ENCODE measurements at places on chromosomes 4 and X. TPM values are rescaled to one million over a fixed set of nuclear protein-coding genes. Genes with fewer than 3 reads are reported as not detected.

Gene ARAP2
- 21.0 TPM for total RNA-seq

Gene POLN
- total RNA-seq, result 9.4 TPM

Gene SSX4
- not detected for total RNA-seq

Gene MAGEA10
- not detected for total RNA-seq

Gene GAGE12F
- total RNA-seq, result not detected

Gene GALNTL6
- 0.14 TPM for total RNA-seq

Gene MID2
- 39.6 TPM for total RNA-seq

Gene HDX
- 7.5 TPM for total RNA-seq

Gene VCX
- total RNA-seq, result not detected

Gene CTSO
- total RNA-seq, result 41.4 TPM

Gene FGD1
- total RNA-seq, result 4.6 TPM

- DNase-seq, result no peak
Observed at GRCh38 chrX:11641349-11642065, 24.2 kb downstream of the ARHGAP6 start.

- DNase-seq, result no peak
Observed at GRCh38 chr4:182752158-182752910, 164.9 kb downstream of the DCTD start.

DNA sequence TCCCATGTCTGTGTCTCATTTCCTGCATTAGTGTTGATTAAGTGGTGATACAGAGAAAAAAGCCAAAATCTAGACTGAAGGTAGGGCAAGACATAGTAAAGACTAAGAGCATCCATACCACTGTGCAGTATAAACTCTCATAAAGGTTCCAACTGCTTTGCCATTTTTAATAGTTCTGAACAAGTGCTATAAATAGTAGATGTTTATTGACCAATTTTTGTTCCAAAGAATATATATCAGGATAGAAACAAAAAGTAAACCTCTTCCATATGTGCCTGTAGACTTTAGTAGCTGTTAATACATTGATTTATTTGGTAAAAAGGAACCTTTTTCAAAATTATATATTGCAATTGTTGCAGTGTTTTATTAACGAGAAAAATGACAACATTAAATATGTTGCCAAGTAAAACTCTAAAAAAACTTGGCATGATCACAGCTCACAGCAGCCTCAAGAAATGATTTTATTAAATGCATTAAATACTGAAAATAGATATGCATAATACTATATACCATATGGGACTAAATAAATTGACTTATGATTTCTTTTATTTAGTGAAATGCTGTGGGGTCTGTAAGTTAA is 22.3 kb upstream of the AASDH start:
- DNase-seq, result no peak

DNA sequence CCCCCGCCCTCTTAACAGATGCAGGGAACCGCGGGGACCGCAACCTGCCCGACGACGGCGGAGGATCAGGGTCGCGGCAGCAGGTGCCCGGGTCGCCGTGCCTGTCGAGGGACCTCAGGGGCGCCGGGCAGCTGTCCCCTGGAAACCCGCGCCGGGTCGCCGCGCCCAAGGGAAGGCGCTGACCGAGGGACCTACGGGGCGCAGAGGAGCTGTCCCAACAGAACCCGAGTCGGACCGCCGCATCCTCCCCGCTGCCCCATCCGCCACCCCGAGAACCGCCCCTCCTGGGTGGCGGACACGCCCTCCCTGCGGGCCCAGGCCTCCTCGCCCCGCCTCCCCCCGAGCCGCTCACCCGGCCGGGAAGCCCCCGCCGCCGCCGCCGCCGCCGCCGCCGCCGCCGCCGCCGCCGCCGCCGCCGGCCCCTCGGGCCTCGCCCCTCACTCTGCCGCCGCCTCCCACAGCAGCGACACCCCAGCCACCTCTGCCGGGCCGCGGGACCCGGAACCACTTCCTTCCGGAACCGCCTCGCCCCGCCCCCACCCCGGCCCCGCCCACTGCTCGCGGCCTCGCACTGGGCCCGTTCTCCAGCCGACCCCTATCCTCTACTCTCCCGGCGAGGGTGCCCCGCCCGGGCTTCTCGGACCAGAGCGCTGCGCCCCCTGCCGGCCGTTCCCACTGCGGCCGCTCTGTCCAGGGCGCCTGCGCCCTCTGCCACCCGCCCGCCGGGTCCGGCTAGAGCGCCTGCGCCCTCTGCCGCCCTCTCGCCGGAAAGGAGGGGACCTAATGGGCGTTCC is at the start of gene BCLAF3:
TSS of gene BCLAF3 (minus strand) at position 506 of the 794 bp plus-strand sequence. CDS start 20,797 bp downstream, outside the sequence.
- DNase-seq, result peak; percentile 93

DNA sequence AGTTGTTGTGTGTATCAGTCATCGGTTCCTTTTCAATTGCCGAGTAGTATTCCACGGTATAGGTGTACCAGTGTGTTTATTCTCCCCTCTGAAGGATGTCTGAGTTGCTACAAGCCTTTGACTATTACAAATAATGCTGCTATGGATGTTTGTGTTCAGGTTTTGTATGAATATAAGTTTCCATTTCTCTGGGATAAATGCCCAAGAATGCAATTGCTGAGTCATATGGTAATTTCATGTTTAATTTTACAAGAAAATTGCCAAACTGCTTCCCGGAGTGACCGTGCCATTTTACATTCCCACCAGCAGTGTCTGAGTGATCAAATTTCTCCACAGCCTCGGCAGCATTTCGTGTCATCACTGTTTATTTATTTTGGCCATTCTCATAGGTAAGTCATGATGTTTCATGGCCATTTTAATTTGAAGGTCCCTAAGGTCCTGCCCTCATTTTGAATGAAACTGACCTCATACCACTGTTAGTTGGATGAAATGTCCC is 73.9 kb downstream of the IRF2 start:
- no peak for DNase-seq

GRCh38 chr4:133355633-133356032 is 206.5 kb downstream of the PCDH10 start:
- no peak for DNase-seq

GRCh38 chr4:24181005-24181404 is 291.2 kb upstream of the PPARGC1A start:
- no peak for DNase-seq

DNA sequence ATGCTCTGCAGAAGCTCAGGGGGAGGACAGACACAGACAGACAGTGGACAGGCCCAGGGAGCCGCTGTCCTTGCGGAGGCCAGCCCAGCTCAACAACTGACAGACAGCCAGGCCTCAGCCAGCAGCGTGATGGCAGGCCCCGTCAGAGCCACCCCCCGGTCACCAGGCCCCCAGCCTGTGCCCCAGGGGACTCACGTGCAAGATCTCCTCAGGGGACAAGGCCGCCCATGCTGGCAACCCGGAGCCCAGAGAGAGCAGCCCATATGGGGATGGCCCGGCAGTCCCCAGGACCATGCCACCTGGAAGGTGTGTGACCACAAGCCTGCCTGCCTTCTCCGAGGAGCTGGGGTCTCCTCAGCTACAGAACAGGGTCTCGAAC is 28.0 kb upstream of the MXD4 start:
- peak; percentile 49 for DNase-seq

GRCh38 chr4:169062897-169063244 is 52.8 kb upstream of the CBR4 start:
- DNase-seq, result no peak

DNA sequence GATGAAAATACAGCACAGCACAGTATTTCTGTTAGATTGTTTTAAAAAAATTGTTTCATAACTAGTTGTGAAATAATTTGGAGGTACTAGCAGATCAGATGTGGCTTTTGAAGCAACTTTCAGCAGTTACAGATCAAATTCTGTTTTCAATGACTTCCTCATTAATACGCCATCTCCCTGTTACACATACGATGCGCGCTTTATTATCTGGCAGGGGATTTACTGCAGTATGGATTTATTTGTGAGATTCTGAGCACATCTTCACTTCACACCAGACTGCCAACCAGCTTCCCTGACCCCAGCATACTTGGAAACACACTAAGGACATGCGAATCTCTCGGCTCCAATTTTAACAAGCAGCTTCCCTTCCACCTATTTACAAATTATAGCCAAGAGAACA is 235.5 kb upstream of the DIAPH2 start:
- DNase-seq, result no peak

DNA sequence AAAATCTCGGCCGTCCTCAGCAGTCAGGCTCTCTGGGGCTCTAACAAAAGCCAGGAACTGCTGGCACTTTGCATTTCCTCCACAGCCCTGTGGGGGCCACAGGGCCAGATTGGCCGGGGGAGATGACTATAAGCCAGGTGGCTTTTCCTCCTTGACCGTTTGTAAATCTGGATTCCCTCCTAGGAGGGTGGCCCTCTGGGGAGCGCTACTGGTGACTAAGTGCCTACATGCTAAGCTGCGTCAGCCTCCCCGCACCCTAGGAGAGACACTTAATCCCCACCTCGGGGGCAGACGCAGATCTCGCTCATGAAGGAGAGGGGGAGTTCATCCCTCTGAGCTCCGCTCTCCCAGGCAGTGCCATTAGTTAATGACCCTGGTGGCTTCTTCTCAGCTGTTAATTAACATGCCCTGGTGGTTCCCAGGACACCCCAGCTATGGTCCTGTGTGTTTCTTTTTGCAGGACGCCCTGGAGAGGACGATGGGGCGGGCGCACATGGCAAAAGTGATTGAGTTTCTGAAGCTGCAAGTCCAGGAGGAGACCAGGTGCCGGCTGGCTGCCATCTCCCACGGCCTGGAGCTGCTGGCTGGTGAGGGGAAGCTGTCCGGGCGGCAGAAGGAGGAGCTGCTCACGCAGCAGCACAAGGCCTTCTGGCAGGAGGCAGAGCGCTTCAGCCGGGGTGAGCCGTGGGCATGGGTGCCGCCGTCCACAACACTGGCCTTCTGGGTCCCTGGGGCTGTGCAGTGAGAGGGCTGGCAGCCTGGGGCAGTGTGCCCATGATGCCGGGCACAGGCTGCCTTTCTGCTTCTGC is 41.6 kb downstream of the EVC start:
- DNase-seq, result peak; percentile 60

DNA sequence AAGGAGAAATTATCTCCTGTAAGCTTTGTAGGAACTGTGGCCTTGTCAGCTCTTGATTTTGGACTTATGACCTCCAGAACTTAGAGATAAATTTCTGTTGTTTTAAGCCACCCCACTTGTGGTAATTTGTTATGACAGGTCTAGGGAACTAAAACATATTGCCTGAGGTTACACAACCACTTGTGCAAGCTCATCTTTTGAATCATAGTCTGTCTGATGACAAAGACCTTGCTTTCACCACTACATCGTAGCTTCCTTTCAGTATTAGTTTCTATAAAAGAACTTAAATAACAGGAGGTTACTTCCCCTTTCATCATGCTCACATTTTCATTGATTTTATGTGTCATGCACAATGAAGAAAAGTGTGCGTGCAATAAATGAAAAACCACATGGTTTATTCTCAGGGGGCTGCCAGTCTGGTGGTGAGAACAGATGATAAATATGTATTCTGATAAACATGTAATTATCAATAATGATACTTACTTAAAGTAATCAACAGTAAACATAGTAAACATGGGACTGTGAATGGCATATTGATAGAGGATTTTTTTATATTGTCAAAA is 690.0 kb upstream of the HS3ST1 start:
- no peak for DNase-seq

GRCh38 chrX:73126240-73126639 is 46.9 kb upstream of the PABPC1L2A start:
- DNase-seq, result no peak

DNA sequence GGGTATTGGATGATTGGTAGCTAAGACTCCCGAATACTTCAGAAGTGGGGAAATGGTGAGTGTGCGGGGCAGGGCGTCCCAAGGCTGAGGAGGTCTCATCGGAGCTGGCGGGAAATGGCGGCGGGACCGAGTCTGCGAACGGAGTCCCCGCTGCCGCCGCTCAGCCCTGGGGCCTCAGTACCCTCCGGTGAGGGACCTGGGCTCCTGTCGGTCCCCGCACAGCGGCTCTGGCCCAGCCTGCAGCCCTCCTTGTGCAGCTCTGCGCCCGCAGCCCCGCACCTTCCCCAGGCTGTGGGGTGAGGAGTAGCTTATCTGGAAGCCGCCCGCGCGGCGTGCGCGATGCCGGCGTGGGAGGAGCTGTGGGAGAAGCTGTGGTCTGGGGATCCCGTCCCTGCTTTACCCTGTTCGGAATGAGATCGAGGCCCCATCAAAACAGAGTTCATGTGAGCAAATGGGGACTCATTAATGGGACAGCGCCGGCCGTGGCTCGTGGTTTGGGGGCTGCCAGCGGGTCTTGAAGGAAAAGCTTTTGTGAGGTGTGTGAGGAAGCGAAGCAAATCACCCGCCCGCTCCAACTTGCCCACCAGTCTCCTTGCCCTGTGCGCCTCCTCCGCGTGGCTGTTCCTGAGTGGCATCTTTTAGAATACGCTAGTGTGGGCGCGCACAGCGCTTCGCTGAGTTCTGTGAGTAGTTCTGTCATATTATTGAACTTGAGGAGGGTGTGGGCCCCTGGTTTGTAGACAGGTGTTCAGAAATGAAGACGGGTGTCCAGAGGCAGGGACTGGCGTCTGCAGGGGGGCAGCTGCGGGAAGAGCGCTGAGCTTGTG is 531 bp downstream of the ZNF141 start:
- DNase-seq, result no peak

GRCh38 chr4:74654230-74654681 is 140.1 kb downstream of the BTC start:
- DNase-seq, result no peak

GRCh38 chr4:158176776-158177175 is 4.0 kb upstream of the GASK1B start:
- no peak for DNase-seq

DNA sequence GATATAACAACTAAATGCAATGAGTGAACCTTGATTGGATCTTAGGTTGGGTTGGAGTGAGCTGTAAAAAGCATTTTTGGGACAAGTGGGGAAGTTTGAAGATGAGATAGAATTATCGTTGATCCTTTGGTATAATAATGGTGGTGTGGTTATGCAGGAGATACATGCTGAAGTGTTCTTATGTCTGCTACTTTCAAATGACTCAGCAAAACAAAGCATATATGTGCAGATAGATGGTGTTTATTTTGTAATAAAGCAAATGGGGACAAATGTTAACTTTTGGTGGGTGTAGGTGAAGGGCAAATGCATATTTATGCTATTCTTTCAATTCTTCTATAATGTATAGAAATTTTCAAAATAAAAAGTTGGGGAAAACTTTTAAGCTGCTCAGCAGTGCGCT is 26.2 kb downstream of the RP2 start:
- DNase-seq, result no peak

GRCh38 chr4:188346171-188346809 is 207.0 kb downstream of the TRIML1 start:
- no peak for DNase-seq

DNA sequence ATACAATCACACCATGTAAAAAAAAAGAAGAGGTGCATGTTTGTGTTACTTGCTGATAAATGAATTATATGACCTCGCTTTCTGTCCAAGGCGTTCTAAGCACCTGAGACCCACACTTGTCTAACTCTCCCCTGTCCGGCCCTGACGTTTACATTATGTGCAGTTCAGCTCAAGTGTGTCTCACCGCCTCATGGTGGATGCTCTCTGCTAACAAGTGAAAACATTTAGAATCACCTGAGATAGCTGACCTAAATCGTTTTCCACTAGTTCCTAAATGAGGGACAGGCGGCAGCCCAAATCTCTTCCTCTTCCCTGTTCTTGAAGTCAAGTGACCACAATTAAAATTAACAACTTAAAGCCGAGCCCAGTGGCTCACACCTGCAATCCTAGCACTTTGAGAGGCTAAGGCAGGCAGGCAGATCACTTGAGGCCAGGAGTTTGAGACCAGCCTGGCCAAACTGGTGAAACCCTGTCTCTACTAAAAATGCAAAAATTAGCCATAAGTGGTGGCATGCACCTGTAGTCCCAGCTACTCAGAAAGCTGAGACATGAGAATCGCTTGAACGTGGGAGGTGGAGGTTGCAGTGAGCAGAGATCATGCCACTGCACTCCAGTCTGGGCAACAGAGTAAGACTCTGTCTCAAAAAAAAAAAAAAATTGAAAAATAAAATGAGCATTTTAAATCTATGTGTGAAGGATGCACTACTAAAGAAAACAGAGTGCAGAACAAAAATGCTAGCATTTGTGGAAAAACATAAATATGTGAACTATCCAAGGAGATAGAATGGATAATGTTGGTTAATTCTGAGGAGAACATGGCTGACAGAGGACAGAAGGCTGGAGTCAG is 3.9 kb upstream of the TIFA start:
- DNase-seq, result no peak

Data from sigmoid colon (tissue), 7 donors.